Vagina (tissue), 2 donors: ENCODE measurements at places on chromosomes 2 and 18. TPM values are rescaled to one million over a fixed set of nuclear protein-coding genes. Genes with fewer than 3 reads are reported as not detected.

UGT1A4 gene
- 0.98 TPM for total RNA-seq

SPATA3 gene
- not detected for total RNA-seq

IL36B gene
- not detected for total RNA-seq

- no peak for DNase-seq
- no peaks in the 10 kb centered on the region for H3K27me3 ChIP-seq
- H3K36me3 ChIP-seq = no peaks in the 10 kb centered on the region
- peaks cover 76% of the 10 kb centered on the region for H3K4me1 ChIP-seq
- H3K27ac ChIP-seq = peak overlapping the region; percentile 94
- H3K4me3 ChIP-seq = no peak overlapping the region
These were observed 12.8 kb downstream of the ATP8B1 start for GRCh38 chr18:57790316-57790715.

DNA sequence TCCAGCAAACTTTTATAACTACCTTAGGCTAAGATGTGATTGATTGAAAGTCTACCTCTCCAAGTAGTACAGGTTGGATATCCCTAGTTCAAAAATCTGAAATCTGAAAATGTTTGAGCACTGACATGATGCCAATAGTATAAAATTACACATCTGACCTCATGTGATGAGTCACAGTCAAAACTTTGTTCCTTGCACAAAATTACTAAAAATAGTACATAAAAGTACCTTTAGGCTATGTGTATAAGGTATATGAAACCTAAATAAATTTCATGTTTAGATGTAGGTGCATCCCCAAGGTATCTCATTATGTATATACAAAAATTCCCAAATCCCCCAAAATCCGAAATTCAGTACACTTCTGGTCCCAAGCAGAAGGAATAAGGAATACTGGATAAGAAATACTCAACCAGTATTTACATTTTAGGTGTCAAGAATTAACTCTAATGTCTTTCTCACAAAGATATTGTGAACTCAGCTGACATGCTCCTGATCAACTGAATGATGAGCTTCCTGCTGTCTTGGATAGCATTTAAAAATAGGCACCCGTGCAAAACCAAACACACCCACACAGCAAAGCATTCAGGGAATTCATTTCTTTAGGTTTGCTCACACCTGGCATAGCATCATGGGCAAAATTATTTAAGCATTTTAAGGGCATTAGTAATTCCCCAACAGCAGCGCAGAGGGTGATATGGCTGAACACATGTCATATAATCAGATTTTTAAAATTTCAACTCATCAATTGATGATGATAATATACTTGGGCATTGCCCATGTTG is 497.4 kb upstream of the MEIS1 start:
- H3K27me3 ChIP-seq = no peaks in the 10 kb centered on the region
- DNase-seq = no peak
- no peak overlapping the region for H3K27ac ChIP-seq
- H3K4me3 ChIP-seq = no peak overlapping the region
- H3K4me1 ChIP-seq = no peaks in the 10 kb centered on the region

GRCh38 chr2:191184457-191184856 is 33.7 kb upstream of the STAT4 start:
- no peak overlapping the region for H3K4me3 ChIP-seq
- no peaks in the 10 kb centered on the region for H3K4me1 ChIP-seq
- H3K36me3 ChIP-seq = no peaks in the 10 kb centered on the region

DNA sequence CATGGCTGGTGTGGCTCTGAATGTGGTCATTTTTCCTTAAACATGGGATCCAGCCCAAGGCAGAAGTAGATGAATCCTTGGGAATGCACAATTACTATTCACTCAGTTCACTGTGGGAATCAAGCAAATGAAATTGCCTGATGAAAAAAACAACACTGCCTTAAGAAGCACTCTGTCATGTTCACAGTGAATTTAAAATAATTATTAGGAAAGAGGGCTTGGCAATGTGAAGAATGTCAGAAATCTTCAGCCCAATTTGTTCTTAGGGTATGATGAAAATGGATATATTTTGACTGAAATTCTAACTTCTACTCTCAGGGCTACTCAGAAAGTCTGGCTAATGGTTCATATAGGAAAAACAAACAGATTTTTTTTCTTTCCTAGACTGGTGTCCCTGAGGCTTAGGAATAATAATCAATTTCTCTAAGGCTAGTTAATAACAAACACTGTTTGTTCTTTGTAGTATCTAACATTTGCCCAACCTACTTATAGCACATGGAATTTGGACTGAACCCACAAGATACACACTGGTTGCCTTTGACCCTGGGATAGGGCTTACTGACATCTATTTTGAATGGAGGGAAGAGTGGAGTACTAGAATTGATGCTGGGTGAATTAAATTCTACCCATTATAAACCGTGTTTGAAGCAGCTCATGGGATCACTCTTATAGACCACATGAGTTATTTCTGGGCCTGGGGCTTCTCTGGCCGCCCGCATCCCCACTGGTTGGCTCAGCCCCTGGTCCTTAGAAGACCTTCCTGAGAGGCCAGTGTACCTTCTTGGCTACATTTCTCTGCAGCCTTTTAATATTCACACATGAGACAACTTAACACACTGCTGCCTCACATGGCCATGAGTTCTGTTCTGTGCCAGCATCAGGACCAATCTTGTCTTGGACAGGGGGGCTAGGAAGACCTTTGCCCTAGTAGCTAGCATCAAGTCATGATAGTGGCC is 8.3 kb upstream of the MRPL33 start:
- H3K36me3 ChIP-seq = no peaks in the 10 kb centered on the region
- no peak overlapping the region for H3K27ac ChIP-seq
- DNase-seq = no peak
- H3K27me3 ChIP-seq = no peaks in the 10 kb centered on the region
